ENCODE measurements at places on chromosomes 5 and 9.

GRCh38 chr5:150058480-150059126 lies 27.8 kb downstream of the CSF1R start:
- DNase-seq = no peak

DNA sequence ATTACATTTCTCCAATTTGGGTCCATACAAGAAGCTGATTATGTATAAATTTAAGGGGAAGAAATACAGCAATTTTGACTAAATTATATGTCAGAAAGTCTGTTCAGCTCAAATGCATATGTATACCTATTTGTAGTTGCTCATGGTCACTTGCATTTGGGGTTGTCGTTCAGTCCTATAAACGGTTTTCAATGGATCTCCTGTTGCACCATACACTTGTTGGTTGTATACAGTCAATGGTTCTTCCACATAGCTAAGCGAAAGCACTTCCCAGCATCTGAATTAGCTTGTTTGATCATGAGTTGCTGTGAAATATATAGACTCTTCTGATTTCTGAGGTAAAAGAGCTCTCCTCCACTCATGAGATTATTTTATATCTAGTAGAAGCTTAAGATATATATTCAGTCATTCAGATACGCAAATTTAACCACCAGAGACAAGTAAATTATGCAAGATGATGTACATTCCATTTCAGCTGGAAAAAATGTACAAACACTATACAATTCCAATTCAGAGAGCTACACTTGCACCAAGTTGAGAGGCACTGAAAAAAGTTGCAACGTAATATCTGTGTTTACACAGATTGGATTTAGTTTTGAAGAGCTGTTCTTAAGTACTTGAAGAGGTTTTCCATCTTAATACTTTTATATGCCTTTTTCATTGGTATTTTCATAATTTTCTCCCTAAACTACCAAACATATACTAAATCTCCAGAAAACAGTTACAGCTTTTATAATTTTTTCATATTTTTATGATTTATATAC lies 64.4 kb upstream of the POU5F2 start:
- no peak for DNase-seq

GRCh38 chr9:113614843-113615648 lies 151.5 kb downstream of the RGS3 start:
- DNase-seq = peak; percentile 68

DNA sequence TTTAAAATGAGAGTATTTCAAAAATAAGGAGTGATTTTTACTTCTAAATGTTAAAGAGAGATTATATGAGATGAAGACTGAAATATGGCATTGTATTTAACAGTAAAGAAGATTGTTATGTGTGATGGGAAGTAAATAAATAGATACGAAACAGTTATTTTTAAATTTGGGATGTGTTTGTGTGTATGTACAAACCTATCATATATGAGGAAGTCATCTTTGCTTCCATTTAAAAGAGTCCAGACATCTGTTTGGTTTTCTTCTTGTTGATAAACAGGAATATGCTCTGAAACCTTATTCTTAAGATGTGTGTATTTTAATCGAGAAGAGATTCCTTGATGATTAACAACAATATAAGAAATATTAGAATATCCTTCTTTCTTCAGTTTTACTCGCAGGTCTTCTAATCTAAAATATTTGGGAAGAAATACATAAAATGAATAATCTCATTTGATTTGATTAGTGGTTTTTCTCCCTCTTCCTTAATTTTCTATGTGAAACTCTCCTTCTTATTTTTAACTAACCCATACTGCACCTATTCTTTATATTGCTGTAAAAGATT lies 4.9 kb downstream of the SELENOP start:
- no peak for DNase-seq

DNA sequence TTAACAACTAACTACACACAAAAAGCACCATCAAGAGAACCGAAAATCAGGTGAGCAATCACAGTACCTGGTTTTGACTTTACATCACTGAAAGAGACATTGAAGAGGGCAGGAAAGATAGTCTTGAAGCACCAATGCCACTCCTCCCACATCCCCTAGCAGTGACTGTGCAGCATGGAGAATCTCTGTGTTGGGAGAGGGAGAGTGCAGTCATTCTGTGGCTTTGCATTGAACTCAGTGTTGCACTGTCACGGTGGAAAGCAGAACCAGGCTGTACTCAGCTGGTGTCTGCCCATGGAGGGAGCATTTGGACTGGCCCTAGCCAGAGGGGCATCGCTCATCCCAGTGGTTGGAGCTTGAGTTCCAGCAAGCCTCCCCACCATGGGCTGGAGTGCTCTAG lies 40.4 kb downstream of the C5 start:
- no peak for DNase-seq

GRCh38 chr5:36642089-36642488 lies 35.7 kb downstream of the SLC1A3 start:
- DNase-seq = no peak

DNA sequence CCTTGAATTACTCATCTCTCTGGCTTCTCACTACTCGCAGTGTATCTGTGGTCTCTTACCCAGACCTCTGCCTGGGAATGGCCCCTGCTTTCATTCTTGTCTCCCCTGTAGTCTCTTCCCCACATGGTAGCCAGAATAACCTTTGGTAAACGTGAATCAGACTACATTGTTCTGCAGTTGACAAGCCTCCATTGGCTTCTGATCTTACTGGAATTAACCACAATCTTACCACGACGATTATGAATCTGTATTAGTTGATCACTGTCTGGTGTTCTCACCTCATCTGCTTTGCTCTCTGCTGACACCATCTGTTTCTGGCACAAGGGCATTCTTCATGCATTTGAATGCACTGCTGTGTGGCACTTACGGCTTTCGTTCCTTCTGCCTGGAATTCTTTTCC lies 781.2 kb downstream of the MTRR start:
- no peak for DNase-seq

GRCh38 chr5:151556806-151557205 lies 34.3 kb downstream of the FAT2 start:
- DNase-seq = no peak

GRCh38 chr9:69675563-69675962 lies 3.4 kb upstream of the APBA1 start:
- DNase-seq = no peak

DNA sequence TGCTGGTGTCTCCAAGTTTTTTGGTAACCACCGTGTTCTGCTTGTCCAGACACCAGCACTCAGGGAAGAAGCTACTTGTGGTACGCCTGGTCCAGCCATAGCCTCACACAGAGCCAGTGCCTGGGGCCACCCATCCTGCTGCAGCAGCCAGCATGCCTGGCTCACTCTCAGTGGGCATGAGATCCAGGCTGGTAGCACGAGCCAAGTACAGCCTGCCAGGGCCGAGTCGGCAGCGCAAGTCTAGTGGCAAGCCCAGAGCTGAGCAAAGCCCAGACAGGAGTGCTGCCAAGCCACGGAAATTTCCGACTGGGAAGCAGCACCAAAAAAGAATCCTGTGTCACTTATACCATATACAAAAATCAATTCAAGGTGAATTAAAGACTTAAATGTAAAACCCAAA lies 36.3 kb upstream of the FBXL17 start:
- DNase-seq = no peak

- DNase-seq = no peak
Measured at GRCh38 chr9:124725068-124725452, 46.1 kb downstream of the NR6A1 start.

GRCh38 chr9:93886911-93887310 lies 68.2 kb downstream of the BARX1 start:
- DNase-seq = no peak

GRCh38 chr9:5632540-5632939 lies 3.6 kb downstream of the RIC1 start:
- DNase-seq = no peak

- DNase-seq = no peak
Measured at GRCh38 chr5:39721394-39721793, 296.6 kb upstream of the DAB2 start.

DNA sequence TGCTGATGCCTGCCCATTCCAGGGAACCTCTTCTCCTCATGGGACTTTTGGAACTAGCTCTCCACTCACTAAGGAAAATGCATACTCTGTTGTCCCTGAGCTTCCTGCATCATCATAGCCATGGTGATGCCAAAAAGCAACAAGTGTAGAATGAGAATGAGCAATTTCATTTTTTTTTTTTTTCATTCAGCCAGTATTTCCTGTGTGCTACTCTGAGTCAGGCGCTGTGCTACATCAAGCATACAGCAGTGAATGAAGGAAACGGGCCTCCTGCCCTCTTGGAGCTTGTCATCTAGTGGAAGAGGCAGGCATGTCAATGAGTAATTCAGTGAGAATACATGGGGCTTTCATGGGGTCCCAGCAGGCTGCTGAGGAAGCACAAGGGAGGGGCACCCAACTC lies 483.1 kb downstream of the BNC2 start:
- no peak for DNase-seq

GRCh38 chr9:14389146-14389545 lies 75.2 kb upstream of the NFIB start:
- no peak for DNase-seq

- peak; percentile 21 for DNase-seq
Measured at GRCh38 chr5:143148771-143149170, 254.7 kb downstream of the NR3C1 start.

DNA sequence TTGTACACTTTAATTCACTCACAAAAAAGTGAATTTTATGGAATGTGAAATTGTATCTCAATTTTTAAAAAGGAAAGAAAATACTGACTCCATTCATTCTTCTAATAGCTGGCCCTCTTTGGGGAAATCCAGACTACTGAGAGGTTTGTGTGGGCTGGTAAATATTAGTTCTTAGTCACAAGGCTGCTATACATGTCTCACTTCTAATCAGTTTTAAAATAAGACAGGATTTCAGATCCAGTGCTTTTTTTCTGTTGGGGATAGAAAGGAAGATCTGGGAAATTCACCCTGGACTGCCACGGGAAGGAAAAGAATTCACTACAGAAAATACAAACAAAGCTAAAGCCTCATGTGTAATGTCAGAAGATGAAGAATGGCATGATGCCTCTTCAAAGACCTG lies 32.7 kb upstream of the ADAMTSL1 start:
- no peak for DNase-seq

- DNase-seq = no peak
Measured at GRCh38 chr5:106691701-106692100, 979.0 kb downstream of the EFNA5 start.

- DNase-seq = no peak
Measured at GRCh38 chr5:116448870-116449427, 125.7 kb downstream of the SEMA6A start.

- no peak for DNase-seq
Measured at GRCh38 chr5:156584871-156585270, 257.9 kb downstream of the SGCD start.

DNA sequence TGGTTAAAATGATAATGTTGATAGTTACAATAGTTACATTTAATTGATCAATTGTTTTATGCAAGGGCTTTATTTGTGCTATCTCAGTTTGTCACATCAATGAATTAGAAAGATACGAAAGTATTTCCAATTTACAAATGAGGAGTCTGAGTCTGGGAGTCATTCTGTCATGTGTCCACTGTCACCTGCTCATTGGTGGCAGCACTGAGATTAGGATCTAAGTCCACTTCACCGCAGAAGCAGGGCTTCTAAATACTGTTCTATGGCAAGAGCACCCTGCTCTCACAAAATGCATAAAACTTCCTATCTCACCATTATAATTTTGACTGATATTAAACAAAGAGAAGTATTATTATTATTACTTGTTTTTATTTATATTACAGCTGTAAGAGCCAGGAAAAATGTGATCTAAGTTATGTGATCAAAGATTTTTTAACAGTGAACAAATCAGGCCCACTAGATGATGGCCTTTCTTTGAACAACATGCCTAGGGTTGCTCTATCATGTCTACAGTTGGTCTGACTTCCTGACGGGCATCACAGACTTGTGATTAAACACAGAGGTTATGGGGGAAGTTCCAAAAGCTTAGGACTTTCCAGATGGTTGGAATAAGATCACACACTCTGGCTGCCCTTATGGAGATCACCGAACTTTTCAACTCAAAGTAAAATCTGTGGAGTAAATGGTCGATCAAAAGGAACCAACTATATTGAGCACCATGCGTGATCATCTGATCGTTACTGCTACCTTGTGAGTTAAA lies 15.1 kb downstream of the TLR4 start:
- DNase-seq = no peak

- no peak for DNase-seq
Measured at GRCh38 chr9:6930827-6931226, 173.1 kb downstream of the KDM4C start.

GRCh38 chr5:132756542-132756941 lies 9.3 kb downstream of the CCNI2 start:
- DNase-seq = no peak

DNA sequence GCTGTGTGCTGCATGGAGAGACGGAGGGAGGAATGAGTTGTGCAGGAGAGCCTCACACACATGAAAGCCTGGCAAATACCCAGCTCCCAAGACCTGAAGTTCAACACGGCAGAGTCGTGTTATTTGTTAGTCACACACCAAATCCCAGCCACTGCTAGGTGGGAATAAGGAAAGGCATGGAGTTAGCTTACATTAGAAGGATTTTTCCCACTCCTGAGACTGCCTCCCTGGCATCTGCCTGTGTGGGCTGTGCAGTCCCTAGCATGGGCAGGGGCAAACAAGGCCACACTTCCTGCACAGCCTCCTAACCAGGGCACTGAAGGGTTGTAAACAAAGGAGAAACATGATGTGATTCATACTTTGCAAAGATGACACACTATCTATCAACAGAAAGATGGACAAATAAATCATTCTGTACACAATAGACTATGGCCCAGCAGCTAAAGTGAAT lies 306.8 kb downstream of the SPOCK1 start:
- no peak for DNase-seq

DNA sequence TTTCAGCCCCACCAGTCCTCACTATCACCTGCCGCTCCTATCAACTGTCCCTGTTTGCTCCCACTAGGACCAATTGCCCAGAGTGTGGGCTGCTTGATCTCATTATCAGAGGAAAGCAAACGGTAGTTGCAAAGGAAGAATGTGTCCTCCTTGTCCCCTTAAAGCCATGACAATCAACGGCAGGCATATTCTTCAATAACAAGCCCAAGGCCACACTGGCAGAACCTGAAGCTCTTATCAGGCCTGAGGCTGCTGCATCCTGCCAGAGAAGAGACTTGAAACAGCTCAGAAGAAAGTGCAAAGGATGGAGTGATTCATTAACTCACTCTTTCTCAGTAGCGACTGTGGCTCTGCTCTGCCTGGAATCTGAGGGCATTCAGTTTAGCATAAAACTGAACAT lies 39.2 kb upstream of the MAN2A1 start:
- no peak for DNase-seq

DNA sequence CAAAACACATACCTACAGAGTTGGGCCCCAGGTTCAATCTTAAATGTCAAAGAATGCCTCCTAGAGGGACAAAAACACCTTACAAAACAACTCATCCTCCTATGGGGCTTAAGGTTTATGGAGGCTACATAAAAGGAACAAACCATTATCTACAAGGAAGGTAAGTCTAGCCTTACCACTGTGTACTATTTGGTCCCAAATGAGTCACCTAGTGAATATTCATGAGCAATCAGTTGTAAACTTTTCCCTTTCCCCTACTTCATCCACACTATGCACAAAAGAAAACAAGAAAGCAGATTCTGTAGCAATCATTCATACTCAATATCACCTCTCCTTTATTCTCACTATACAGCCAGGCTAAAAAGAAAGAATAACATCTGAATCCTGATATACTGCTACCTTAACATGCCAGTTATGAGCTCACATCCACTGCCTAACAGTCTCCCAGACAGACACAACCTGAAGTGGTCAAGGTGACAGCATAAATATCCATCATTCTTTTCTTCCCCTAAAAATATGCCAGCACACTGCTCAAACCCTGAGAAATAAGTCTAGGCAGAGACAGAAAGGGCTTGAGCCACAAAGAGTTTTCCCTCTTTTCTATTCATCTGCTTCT lies 6.2 kb downstream of the OXCT1 start:
- no peak for DNase-seq

Measured in fibroblast of the conjunctiva (primary cell).